ENCODE measurements at places on chromosomes 7 and 10. TPM values are rescaled to one million over a fixed set of nuclear protein-coding genes. Genes with fewer than 3 reads are reported as not detected.

- no peak for DNase-seq
Measured at GRCh38 chr10:103651783-103652476, 158.4 kb downstream of the NEURL1 start.

DNA sequence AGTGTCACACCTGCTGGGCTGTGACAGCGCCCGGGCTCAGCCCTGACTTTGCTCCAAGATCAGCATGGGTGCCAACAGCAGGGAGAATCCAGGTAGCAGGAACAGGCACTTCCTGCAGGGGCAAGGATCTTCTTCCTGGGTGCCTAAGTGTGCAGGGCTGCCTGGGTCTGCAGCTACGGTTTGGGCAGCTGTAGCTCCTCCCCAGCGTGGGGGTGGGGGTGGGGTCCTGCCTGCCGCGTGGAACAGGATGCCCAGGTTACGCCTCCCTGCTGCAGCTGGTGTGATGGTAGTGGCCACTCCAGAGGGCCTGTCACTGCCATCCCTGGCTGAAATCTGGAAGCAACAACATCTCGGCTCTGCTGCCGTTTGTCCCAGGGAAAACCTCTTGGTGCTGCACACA, 269.3 kb downstream of the DNAJB6 start:
- DNase-seq: no peak

DNA sequence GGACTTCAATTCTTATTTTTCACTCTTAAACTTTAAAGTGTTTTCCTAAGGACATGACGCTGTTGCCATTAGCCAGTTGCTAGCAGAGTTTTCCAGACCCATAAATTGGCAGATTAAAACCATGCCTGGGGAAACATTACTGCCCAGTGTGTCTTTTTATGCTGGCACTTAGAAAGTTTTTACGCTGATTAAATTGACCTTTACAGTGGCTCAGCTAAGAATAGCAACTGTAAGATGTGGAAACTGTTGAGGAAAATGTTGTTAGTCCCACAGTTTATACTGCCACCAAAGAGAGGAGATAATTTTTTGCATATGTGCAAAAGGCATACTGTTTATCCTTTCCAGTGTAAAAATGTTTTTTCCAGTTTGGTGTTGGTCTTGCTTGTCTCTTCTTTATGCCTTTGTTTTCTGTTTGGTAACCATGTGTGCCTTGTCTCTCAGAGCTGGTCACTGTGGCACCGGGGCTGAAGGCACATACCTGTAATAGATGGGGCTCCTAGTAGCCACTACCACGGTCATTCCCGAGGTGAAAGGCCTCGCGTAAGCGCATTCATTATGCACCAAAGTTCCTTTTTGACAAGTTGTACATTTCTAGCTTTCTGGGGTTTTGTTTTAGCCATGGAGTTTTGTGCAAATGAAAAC, 45.3 kb downstream of the CYP17A1 start:
- no peak for DNase-seq

DNA sequence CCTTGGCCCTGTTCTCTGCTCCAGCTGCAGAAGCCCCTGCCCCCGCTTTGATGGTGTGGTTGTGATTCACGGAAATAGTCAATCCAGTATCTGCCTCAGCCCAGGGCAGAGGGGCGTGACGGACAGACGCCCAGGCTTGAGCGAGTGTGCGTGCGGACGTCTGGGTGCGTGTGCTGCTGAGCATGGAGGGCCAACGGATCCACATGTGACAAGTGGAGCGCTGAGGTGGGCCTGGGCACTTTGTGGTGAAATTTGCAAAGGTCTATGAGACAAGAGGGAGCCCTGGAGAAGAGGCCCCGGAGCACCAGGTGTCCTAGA, 94.4 kb downstream of the WDR37 start:
- no peak for DNase-seq

GRCh38 chr10:6463366-6463765, 116.7 kb downstream of the PRKCQ start:
- DNase-seq: no peak

DNA sequence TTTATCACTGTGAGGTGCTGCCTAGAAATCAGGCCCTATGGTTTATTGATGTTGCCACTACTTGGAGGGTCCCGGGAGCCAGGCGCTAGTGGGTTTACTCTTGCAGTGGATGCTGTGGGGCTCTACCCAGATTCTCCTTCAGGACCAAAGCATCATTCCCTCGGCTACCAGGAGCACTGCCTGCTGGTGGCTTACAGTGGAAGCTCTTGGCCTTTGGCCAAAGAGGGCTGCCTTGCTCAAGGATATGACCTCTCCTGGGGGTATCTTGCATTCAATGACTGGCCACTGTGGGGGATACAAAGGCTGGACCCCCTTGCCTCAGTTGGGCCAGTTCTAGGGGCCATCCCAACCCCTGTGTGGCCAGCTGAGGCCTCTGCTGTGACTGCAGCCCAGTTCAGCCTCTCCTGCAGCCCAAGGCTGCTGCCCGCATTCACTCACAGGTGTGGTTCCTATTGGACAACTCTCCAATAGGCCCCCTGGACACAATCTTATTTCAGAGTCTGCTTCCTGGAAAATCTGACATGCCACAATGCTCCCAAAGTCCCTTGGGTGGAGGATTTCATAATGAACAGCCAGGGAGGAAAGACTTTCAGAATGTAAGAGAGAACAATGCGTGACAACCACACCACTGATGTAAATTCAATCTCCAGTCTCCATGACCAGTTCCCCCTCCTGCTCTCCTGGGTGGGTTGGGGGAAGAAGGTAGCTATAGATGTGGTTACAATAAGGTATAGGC, 196.3 kb downstream of the SNX10 start:
- DNase-seq: no peak

GRCh38 chr7:39054731-39055130, 77.0 kb downstream of the POU6F2 start:
- DNase-seq: no peak

DNA sequence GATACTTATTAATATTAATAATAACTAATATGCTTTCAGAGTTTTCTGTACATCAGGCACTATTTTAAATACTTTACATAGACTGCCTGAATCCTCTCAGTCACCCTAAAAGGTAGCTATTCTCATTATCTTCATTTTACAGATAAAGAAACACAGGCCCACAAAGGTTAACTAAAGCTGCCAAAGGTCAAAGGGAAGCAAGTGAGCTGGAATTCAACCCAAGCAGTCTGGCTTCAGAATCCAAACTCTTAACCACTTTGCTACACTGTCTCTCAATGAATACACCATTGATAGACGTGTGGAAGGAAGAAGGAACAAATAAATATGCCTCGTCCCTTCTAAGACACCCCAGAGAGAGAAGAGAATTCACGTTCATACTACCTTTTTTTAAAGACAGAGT, 52.0 kb downstream of the GFRA1 start:
- DNase-seq: no peak

- DNase-seq: no peak
Measured at GRCh38 chr7:139666501-139666900, 111.3 kb downstream of the HIPK2 start.

- no peak for DNase-seq
Measured at GRCh38 chr7:3246127-3246526, 54.9 kb upstream of the SDK1 start.

- DNase-seq: peak; percentile 54
Measured at GRCh38 chr7:143345428-143345900, 17.0 kb downstream of the FAM131B start.

DNA sequence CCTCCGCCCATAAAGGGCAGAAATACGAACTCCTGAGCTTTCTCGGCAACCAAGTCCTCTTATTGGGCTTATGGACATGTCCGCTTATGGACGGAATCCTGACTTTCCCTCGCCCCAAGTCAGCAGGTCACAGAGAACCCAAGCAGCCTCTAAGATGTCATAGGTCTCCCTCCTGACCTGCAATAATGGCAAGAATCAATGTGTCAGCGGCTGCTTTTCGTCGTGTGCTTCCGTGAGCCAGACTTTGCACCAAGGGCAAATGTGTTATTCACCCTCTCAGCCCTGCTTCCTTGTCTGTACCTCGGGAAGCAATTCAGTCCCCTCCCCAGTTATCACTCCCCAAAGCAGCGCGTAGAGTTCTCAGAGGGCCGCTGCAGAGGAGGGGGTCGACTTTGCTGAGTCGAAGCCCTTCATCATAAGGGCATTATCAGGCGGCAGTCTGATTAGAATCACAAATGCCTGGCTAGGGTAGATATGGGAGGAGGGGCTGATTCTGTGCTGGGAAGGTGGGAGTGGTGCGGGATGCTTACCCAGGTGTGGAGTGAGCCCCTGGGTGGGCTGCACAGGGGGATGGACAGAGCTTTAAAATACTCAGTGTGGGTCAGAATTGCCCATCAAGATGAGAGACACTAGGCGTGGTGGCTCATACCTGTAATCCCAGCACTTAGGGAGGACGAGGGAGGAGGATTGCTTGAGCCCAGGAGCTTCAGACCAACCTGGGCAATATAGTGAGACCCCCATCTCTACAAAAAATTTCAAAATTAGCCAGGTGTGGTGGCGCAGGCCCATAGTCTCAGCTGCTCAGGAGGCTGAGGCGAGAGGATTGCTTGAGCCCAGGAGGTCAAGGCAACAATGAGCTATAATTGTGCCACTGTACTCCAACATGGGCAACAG, 36.0 kb downstream of the COL26A1 start:
- DNase-seq: no peak

Gene MYO1G
- 92.9 TPM for total RNA-seq

Gene SPDYE9
- total RNA-seq: not detected

Gene PDCD11
- 37.8 TPM for total RNA-seq

Gene PILRA
- total RNA-seq: 5.7 TPM

Gene HELLS
- 14.4 TPM for total RNA-seq

Gene RBM20
- not detected for total RNA-seq

Gene EVX1
- not detected for total RNA-seq

Gene AKR1D1
- not detected for total RNA-seq

Gene GRID2IP
- 0.81 TPM for total RNA-seq

Gene SYNPO2L
- not detected for total RNA-seq

Gene ZNF727
- 0.25 TPM for total RNA-seq

Gene MYL10
- not detected for total RNA-seq
